ENCODE measurements at places on chromosomes 6 and 20. TPM values are rescaled to one million over a fixed set of nuclear protein-coding genes. Genes with fewer than 3 reads are reported as not detected.

Gene PCK1
- not detected for total RNA-seq

Gene FAM209B
- 0.91 TPM for total RNA-seq

Gene DEFB132
- total RNA-seq: not detected

Gene ADAT2
- 19.4 TPM for total RNA-seq

Gene BPIFB2
- not detected for total RNA-seq

Gene PGK2
- total RNA-seq: not detected

Gene JAG1
- 0.30 TPM for total RNA-seq

Gene PCIF1
- total RNA-seq: 45.7 TPM

Gene AFDN
- total RNA-seq: 46.3 TPM

Gene TBXT
- total RNA-seq: not detected
